ENCODE measurements at places on chromosomes 7 and 10.
A peak's percentile ranks its signal among the peaks of the same experiment; 100 is the strongest.

- DNase-seq: no peak
Measured at GRCh38 chr10:125016123-125016522, 74.2 kb downstream of the ZRANB1 start.

- no peak for DNase-seq
Measured at GRCh38 chr10:5092375-5092774, 1.8 kb upstream of the AKR1C3 start.

GRCh38 chr10:46264336-46264735 lies 22.5 kb upstream of the ANTXRL start:
- DNase-seq: no peak

- no peak for DNase-seq
Measured at GRCh38 chr7:101884671-101885596, 67.5 kb downstream of the CUX1 start.

DNA sequence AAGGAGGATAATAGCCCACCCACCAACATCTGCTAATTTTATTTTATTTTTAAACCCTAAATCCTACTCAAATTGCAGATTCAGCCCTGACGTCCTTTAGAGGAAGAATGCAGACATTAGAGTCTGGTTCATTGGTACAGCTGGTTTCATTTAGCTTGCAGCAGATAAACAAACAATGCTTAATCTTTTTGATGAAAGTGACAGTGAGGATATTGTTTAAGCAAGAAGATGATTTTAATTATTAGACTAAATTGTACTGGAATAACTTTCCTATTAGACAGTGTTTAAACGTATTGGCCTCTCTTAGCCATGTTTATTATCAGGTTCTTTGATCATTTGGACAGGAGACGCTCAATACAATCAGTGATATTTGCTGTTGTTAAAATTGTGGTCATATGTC lies 164.8 kb downstream of the CDK14 start:
- DNase-seq: no peak

DNA sequence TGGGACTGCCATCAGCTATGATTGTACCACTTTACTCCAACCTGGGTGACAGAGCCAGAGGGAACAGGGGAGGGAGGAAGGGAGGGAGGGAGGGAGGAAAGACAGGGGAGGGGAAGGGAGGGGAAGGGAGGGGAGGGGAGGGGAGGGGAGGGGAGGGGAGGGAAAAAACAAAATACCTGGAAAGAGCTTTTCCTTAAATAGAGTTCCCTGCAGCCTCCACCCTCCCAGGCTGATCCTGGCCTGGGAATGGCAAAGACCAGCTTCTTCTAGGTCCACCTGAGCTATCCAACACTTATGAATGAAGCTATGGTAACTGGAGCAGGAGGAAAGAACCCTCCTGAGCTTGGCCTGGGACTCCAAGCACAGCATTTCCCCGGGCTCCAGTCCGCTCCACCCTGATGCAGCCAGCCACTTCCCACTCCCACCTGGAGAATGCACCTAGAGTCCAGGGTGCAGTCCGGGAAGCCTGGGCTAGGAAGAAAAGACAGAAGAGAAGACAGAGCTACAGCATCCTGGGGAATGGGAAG lies 66.1 kb downstream of the GRID1 start:
- DNase-seq: no peak

DNA sequence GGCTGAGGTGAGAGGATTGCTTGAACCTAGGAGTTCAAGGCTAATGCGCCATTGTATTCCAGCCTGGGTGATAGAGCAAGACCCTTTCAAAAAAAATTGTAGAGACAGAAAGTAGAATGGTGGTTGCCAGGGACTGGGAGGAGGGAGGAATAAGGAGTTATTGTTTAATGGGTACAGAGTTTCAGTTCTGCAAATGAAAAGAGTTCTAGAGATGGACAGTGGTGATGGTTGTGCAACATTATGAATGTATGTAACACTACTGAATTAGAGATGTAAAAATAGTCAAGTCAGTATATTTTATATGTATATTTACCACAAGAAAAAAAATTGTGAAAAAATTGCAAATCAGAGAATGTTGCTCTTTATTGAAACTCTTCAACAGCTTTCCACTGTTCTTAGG lies 266.5 kb upstream of the NPY start:
- DNase-seq: no peak

DNA sequence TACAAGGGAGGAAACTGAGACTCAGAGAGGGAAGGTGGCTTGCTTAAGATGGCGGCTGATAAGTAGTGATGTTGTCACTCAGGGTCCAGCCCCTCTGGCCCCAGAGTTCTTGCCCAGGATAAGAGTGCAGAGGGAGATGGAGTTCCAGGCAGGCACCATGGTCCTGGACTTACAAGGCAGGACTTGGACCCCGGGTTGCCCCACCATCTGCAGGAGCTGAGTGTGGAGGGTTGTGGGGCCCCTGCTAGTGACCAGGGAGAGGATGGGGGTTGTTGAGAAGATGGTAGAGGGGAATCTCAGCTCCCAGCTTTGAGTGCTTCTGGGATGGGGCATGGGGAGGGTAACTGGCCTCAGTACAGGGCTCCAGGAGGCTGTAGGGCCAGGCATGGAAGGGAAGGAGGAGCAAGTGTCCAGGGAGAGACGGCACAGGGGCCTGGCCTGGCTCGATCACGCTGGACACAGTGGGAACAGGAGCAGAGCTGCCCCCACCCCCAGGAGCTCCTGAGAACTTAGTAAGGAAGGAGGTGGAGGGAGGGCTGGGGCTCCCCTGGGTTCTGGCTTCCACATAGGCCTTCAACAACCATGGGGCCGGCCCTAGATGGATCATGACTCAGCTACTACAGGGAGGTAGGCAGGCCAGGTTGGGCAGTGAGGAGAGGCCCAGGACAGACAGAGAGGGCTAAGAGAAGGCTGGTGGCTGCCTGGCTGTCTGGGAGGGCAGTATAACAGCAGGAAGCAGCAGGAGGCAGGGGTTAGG lies 28.2 kb downstream of the PPIF start:
- no peak for DNase-seq

- DNase-seq: no peak
Measured at GRCh38 chr10:8766899-8767298, 712.4 kb downstream of the GATA3 start.

GRCh38 chr10:34002896-34003295 lies 668.4 kb upstream of the NRP1 start:
- DNase-seq: no peak

DNA sequence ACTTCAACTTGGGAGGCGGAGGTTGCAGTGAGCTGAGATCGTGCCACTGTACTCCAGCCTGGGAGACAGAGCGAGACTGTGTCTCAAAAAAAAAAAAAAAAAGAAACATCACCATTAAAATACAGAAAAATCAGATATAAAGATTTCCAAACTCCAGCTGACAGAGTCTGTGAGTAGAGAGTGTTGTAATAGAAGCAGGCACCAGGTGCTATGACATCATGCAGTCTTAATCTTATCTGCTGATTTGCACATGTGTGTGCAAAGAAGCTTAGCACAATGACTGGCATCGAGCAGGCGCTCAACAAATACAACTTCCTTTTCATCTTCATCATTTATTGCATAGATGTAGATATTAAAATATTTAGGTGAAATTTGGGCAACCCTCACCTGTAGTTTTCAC lies 92.2 kb downstream of the PRKCQ start:
- no peak for DNase-seq

GRCh38 chr10:55631071-55631654 lies 729.9 kb downstream of the ZWINT start:
- peak; percentile 80 for DNase-seq

DNA sequence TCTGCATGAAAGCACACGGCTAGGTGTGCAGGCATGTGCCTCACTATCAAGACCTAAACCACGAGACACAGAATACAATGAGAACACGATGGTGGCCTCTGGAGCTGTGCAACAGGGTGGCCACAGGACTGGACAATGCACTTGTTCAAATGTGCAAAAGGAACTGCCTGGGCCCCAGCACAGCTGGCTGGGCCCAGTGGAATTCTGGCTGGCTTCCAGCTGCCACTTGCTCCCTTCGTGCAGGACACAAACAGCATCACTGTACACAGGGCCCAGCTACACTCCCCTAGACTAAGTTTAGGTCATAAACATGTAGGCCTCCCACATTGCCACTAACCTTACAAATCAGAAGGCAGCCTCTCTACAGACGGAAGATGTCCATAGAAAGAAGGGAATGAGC lies 23.4 kb downstream of the DOCK4 start:
- no peak for DNase-seq

DNA sequence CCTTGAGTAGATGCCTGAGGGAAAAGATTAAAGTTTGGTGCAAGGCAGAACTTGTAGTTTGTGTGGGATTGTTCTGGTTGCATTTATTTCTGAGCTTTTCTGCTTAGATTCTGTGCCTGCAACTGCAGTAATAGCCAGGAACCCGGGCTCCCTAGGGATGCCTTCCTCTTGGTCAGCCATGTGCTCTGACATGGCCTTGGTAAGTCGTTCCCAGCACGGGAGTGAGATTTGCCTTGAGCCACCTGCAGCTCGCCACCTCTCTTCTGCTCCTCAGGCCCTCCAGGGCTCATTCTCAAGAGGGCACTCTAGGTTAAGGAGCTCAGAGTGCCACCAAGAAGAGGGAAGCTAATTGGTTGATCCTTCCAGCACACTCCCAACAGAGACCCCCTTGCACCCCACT lies 350.6 kb upstream of the MKI67 start:
- no peak for DNase-seq

GRCh38 chr7:18087687-18088078 lies 60.0 kb upstream of the PRPS1L1 start:
- DNase-seq: no peak

DNA sequence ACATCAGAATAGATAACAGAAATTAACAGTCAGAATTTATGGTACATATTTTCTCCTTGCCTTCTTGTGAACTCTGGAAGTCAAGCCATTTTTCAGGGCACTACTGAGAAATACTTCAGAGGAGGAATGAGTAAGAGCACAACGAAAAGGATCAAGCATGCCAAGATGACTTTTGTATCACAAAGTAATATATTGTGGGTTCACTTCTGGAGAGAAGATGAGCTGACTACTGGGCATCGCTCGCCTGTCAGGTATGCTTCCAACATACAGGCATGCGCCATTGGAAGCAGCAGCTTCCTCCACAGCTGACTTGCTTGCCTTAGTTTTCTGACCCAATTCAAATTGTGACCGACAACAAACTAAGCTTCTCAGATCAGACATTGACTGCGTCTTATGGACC lies 137.3 kb downstream of the VTI1A start:
- DNase-seq: no peak

- no peak for DNase-seq
Measured at GRCh38 chr10:120052964-120053702, 160.6 kb downstream of the SEC23IP start.

- DNase-seq: no peak
Measured at GRCh38 chr7:47347346-47347745, 234.6 kb downstream of the TNS3 start.

DNA sequence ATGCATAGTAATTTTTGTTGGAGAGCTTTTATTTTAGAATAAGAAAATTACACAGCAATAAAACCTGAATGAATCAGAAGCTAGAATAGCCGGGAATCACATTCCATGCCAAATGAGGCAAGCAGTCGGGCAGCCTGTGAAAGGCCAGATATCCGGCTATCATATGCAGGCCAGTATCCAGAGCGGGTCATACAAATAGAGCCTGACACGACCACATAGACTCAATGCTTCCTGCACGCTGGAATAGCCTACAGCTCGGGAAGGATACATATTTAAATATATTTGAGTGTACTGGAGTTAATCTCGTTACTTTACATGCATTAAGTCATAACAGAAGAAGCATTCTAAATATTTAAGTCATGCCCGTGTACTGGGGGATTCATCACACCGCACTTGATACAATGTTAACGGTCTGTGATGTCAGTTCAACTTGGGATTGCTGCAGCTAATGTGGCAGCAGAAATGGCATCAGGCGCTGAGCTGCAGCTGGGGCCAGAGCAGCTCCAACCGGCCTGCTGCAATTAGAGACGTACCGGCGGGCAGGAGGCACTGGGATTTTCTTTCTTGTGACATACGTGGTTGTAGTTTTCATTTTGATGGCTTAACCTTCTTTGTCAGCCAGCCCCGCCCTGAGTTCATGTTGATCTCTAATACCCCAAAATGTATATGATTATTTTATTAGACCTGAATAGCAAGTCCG lies 112.0 kb downstream of the EBF3 start:
- DNase-seq: no peak

GRCh38 chr7:127530148-127530547 lies 55.2 kb downstream of the GCC1 start:
- DNase-seq: no peak

- DNase-seq: no peak
Measured at GRCh38 chr7:85736085-85736484, 549.2 kb upstream of the SEMA3D start.

GRCh38 chr10:71697938-71698709 lies 21.5 kb downstream of the C10orf105 start:
- no peak for DNase-seq

- peak; percentile 91 for DNase-seq
Measured at GRCh38 chr7:149690688-149691446, 82.5 kb downstream of the ZNF467 start.

- DNase-seq: no peak
Measured at GRCh38 chr7:77543910-77544309, 6.8 kb downstream of the PTPN12 start.

DNA sequence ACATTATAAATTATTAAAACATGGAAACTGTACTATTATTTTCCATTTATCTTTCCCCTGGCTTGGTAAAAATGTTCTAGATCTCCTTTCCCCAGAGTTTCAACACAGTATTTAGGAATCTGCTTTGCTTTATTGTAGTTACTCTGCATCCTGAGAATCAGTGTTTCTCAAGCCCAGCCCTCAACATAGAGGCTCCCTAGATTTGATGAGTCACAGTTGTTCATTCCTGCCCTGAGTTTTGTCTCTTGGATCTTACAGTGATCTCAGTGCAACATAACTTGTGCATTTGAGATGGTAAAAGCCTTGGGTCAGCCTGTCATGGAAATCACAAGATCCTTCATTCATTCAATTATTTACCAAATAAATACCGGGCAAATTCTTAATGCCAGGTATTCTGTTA lies 63.0 kb downstream of the VAX1 start:
- DNase-seq: no peak

- DNase-seq: no peak
Measured at GRCh38 chr10:94344522-94345122, 18.1 kb downstream of the NOC3L start.

DNA sequence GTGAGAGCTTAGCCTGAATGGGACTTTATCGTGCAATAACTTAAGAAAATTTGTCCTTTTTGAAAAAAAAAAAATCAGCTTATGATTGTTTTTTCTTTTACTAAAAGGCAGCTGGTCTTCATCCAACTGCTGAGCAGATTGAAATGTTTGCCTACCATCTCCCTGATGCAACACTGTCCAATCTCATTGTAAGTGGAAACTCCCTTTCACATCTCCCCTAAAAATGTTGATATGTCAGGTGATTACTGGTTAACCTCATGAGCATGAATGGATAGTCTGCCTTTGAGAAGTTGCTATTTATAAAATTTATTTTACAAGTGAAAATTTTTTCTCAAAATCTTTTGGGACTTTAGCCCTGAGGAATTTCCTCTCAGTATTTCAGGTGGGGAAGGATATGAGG lies 17.8 kb upstream of the HKDC1 start:
- no peak for DNase-seq

GRCh38 chr7:71553306-71553705 lies 421.4 kb downstream of the GALNT17 start:
- DNase-seq: no peak

GRCh38 chr10:54203401-54203800 lies 597.6 kb downstream of the PCDH15 start:
- DNase-seq: no peak

- no peak for DNase-seq
Measured at GRCh38 chr7:101197991-101198390, 2.8 kb downstream of the MOGAT3 start.
